MCF 10A (cell line): ENCODE measurements at places on chromosomes 3 and 15.

GRCh38 chr3:155869691-155870090 is 759 bp upstream of the GMPS start:
- no peak for DNase-seq

GRCh38 chr3:37593796-37594195 is 267.9 kb upstream of the CTDSPL start:
- DNase-seq: no peak

- DNase-seq: no peak
Measured at GRCh38 chr15:94335616-94336015, 104.3 kb downstream of the MCTP2 start.

DNA sequence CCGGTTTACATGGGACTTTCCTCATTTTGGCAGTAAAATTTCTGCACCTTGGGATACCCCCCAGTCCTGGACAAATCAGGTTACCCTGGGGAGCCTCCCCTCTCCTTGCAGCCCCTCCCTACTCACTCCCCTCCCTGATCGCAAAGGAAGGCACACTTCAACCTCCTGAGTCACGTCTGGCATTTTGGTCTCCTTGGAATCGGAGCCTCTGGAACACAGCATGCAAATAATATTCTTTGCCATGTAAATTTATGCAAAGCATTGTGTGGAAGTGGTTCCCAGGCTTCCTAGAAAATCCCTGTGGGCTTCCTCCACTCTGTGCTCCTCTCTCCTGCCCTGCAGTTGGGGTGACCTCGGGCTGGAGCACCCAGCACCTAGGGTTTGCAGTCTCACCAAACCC is 11.6 kb downstream of the SCN5A start:
- no peak for DNase-seq

DNA sequence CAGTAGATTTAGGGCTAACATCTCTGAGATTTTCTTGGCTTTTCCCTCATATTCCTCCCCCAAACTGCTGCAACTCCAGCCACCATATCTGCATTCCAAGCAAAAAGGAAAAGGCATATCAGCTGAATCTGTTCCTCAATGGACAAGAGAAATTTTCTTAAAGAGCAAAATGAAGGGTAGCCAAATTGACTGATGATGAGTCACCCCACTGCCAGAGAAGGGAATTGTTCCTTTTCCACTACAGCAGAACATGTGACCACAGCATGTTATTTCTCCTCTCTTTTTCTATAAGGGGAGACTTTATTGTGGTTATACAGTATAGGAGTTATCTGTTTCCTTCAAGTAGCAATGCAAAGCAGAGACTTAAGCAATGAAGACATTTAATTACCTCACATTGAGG is 172.5 kb downstream of the MTHFS start:
- DNase-seq: peak; percentile 20
